Right hindlimb (tissue), 1 donor: ENCODE measurements at places on chromosomes 11 and 22.

DNA sequence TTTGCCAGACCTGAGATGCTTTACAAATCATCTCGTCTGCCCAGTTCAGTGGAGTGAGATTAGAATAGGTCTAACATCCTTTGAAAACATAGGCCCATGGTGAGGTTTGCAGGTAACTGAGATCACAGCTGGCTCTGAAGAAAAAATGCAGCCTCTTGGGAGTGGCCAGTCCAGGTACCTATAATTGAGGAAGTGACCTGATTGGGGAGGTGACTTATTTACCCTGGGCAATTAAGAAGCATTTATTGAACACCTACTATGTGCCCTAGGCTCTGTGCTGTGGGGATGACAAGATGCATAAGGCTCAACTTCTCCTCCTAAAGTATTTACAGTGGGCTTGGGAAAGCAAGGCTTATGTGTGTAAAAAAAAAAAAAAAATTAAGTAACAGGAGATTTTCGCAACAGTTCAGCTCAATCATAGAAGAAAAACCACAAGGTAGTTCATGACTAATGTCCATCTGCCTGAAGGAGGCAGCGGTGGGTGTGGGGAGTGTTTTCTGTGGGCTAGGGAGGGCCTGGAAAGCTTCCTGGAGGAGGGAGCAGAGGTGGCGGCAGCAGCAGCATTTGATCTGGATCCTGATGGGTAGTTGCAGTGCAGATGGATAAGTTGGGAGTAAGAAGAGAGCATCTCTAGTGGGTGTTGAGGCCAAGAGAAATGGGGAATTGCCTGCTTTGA is 16.1 kb downstream of the MICAL2 start:
- no peak for DNase-seq

- DNase-seq: peak; percentile 93
Measured at GRCh38 chr11:75639762-75640181, 29.1 kb downstream of the MAP6 start.

DNA sequence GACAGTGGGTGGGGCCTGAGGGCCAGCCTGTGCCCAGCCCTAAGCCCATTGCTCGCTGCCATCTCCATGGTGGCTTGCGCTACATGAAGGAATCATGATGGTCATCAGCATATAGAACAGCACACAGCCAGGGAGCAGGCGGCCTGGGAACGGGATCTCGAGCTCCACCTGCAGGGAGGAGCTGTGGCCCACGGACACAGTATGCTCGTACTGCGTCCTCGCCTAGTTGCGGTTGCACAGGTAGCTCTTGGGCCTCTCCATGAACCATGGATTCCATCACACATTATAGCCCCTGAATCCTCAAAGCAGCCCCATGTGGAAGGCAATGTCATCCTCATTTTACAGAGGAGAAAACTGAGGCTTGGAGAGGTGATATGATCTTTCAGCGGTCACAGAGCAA is 15.1 kb downstream of the SEC14L4 start:
- no peak for DNase-seq

GRCh38 chr11:2718817-2719438 is 19.1 kb upstream of the KCNQ1OT1 start:
- DNase-seq: no peak

DNA sequence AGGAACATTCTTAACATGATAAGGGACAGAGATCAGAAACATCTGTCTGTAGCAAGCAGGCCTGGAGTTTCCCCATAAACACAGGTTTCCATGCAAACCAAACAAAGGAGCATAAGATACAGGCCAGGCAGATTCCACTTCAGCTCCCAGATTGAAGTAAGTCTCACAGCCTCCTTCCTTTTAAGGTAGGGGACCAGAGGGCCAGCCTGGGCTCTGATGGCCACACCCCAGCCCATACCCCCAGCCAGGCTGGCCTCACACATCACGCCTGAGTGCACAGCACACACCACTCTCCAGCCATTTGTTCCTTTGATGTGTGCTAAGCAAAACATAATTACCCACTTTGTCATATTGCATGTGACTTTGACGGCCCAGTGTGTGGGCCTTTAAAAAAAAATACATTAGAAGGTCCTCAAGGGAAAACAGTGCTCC is 518.7 kb downstream of the NTM start:
- peak; percentile 49 for DNase-seq

- no peak for DNase-seq
Measured at GRCh38 chr11:17846852-17847453, 112.4 kb downstream of the KCNC1 start.

GRCh38 chr11:66224226-66224855 is 44.1 kb upstream of the RAB1B start:
- no peak for DNase-seq

DNA sequence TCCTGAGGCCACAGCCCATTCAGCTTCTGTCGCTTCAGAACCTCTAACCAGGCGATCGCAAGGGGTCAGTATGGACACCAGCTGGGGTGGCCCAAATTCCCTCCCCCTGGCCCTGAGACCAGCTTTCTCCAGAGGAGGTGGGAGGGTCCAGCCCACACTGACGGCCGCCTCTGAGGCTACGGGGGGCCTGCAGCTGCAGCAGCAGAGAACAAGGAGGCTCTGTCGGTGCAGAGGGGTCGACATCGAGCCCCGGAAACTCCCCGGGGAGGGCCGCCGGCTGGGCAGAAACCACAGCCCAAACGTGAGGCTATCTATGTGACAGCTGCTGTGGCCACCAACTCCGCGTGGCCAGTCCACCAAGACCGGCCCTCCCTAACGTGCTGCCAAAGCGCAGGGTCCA is 40.8 kb downstream of the ELFN2 start:
- DNase-seq: no peak

DNA sequence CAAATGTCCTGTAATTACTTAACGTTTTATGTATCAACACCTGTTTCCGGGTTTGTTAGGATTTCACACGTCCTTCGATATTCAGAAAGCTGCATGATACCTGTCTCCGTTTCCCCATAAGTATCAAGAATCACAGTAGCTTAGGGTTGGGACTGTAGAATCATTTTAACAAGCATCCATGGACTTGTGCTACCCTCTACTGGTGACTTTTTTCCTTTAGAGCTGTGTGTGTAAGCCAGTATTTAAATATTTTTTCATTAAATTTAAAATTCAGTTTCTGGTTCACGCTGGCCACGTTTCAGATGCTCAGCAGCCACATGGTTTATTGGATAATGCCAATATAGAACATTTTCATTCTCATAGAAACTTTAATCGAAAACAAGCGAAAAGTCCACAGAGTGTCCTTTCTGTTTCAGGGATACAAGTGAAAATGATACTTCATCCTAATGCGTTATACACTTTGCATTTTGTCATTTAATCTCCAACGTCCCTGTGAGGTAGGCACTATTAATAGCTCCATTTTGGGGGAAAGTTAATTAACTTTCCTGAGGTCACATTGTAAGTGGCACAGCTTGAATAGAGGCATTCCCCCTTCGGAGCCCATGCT is 61.5 kb upstream of the SLC25A18 start:
- peak; percentile 36 for DNase-seq

DNA sequence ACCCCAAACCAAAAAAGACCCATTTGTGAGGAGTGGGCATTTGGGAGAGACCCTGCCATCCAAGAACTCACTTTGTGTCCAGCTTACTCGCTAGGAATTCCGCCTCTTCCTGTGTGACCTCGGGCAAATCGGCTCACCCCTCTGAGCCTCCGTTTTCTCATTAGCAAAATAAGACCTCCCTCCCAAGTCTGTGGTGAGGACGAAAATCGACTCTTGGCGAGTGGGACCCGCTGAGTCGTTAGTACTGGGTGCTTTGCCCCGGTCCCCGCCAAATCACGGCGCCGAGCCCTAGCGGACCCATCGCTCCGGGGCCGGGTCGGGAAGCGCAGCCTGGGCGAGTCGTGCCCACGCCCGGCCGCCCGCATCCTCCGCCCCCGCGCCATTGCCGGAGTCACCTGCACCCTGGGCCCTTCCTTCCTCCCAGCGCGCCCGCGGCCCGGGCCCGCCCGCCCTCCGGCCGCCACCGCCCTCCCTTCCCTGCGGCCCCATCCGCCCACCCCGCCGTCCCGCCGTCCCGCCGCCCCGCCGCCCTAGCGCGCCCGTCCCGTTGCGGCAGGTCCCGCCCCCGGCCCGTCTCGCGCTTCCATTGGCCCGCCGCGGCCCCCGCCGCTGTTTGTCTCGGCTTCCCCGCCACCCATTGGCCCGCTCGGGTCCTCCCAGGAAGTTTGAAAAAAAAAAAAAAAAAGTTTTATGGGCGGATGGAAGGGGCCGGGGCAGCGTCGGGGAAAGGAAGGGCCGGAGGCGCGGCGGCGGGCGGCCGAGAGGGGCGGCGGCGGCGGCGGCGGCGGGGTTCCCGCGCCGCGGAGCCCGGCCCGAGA is 48.9 kb downstream of the TRIOBP start:
- DNase-seq: peak; percentile 95

GRCh38 chr11:67456068-67456705 is 1.0 kb downstream of the CABP4 start:
- DNase-seq: peak; percentile 14

DNA sequence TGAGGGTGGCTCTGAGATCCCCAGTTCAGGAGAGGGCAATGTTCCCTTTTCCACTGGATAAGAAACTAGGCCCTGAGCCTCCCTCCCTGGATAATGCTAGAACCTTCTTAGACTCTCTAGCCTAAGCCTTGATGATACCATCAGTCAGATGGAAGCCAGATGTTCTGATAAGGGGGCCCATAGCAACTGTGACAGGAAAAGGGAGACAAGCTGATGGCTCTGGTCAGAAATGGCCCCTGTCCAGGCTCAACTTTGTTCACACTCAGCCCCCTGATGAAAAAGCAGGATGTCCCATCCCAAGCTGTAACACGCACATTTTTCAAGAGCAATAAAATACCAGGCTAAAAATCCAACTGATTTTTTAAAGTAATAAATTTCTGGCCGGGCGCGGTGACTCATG is 7.2 kb upstream of the OAF start:
- DNase-seq: no peak
